Effector memory CD4-positive, alpha-beta T cell (primary cell): ENCODE measurements at places on chromosomes 16 and 17.

DNA sequence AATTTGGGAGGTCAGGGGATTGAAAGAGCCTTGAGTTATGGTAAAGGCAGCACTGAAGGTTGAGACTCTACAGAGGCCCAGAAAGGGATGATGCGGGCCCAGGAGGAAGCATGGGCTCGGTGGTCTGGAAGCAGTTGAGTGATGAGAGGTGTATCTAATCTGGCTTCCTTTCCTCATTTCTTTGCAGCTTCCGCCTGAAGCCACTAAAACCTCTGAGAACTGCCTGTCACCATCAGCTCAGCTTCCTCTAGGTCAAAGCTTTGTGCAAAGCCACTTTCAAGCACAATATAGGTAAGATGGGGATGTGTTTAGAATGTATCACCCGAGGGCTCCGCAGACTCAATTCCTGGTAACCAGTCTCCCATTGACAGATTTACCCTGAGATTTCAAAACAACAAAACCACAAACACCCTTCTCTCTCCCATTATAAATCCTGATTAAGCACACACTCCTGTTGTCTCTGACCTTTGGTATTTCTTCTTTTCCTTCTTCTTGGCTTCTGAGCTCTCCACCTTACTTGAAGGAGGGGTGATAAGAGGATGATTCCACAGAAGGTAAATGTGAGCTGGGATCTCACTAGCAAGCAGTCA, 21.2 kb downstream of the USP43 start:
- no peak for DNase-seq

DNA sequence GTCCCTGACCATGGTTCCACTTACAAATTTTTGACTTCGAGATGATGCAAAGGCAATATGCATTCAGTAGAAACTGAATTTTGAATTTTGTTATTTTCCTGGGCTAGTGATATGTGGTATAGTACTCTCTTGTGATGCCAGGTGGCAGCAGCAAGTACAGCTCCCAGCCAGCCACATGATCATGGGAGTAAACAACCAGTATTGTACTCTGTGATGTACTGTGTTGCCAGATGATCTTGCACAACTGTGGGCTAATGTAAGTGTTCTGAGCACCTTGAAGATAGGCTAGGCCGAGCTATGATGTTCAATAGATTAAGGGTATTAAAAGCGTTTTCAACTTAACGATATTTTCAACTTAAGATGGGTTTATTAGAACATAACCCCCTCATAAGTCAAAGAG, 250.8 kb downstream of the STX8 start:
- DNase-seq: no peak

DNA sequence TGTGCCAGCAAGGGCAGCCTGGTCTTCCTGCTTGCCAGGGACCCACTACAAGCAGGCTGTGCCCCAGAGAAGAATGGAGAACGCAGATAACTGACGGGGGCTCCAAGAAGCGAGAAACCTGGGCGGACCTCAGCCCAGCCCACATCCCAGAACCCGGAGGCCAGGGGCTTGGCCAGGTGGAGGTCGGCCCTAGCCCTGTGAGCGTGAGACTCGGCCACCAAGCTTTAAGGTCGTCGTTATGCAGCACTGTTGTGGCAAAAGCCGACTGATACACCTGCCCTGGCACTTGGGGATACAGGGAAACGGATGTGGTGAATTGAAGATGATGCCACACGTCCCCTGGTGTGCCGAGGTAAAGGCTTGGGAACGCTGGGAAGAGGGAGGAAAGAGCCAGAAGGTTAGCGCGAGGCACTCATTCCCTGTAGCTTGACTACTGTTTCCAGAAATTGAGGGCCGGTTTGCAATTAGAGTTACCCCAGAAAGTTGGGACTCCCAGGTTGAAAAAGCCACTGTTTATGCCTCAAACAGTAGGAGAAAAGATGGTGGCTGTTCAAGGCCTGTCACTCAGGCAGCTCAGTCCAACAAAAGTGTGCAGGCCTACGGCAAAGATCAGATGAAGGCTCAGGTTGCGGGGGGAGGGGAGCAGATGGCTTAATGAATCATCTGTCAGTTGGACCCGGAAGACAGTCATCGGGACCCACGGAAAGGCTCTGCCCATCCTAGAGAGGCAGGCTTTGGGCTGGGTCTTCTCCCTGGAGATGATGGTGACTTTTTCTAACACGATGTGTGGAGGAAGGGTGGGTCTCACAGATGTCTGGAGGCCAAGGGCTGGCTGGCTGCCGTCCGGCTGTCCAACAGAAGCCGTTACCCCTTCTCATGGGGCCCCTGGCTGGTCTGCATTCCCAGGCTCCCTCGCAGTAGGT, 45.6 kb upstream of the BAHCC1 start:
- no peak for DNase-seq

DNA sequence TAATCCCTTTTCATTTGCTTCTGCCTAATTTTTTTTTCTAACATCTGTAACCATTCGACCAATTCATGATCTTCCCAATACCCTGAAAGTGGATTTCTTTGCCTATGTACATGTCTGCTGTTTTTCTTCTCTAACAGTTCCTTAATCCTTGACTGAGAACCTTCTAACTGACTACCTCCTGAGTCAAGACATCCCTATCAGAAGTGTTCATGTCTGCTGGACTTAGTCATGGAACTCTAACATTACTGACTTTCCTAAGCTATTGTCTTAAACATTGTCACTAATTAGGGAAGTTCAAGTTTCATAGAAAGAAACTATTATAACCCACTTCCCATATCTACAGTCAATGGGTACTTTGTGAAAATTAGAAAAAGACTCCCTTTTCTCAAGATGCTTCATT, 52.4 kb upstream of the IRX5 start:
- DNase-seq: no peak

DNA sequence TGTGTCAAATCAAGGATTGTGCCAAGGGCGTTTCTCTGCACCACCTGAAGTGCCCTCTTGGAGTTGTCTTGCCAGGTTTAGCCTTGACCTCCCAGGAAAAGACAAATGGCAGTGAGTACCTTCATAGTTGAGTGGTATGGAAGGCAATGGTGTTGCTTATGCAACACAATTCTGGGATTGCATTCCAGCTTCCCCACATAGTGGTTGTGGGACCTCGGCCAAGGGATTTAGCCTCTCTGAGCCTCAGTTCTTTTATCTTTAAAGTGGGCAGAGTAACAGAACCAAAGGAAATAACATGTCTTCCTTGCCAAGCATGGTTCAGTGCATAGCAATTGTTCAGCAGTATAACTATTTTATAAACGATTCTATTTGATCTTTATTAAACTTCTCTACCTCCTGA, 49.4 kb downstream of the CCDC42 start:
- no peak for DNase-seq

- DNase-seq: no peak
Observed at GRCh38 chr17:42124256-42124655, 1.7 kb downstream of the HSPB9 start.

- DNase-seq: no peak
Observed at GRCh38 chr16:31118223-31119155, 1.0 kb downstream of the KAT8 start.

DNA sequence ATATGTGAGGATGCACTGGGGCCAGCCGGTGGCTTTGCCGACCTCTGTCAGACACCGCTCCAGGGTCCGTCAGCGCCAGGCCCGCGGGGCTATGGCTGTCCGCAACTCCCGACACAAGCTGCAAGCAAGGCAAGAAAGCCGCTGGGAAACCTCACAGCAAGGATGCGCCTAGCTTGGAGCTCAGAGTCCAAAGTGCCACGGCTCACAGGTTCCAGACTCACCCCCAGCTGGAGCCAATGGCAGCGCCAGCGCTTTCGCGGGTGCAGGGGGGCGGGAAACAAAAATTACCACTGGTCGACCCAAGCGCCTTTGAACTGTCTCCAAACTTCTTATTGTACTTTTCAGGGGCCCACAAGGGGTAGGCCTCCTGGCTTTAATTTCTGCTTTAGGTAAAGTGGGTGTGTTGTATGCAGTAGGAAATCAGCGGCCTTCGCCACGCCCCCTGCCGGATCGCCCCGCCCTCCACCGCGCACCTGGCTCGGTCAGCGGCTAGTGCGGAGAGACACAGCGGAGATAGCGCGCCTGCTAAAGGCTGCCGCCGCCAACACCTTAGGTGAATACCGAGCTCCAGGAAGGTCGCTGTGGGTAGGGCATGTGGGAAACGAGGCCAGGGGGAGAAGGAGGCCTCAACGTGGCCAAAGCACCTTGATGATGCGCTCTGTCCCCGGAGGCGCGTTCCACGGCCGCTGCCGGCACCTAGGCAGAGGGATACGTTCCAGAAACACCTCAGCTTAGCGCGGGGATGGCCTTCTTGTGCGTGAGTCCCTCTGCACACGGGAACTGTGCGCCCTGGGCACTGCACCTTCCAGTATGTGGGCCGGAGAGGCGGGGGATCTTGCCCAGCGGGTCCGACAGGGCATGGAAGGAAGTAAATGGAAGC, 61.0 kb upstream of the RBL2 start:
- DNase-seq: peak; percentile 63

- DNase-seq: no peak
Observed at GRCh38 chr17:73420897-73421296, 109.1 kb upstream of the CDC42EP4 start.

DNA sequence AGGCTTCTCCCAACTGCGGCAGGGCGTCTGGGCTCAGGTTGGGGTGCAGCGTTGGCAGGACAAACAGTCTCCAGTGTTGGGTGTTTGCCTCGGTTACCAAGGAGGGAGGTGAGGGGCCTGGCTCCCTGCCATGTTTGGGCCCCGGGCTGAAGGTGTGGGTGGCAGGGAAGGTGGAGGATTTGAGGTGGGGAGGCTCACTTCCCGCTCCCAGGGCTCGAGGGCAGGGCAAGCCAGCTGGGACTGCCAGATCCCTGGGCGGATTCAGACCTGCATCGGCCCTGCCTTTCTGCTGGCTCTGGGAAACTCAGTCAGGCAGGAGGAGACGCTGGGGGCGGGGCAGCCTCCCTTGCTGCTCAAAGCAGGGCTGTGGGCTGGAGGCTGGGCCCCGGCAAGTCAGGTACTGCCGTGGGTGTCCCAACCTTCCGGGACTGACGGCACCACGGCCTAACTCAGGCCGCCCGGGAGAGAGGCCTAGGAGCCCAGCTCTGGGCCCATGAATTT, 31.3 kb upstream of the KRT17 start:
- DNase-seq: no peak

- DNase-seq: no peak
Observed at GRCh38 chr17:81199482-81199830, 23.3 kb downstream of the CEP131 start.

DNA sequence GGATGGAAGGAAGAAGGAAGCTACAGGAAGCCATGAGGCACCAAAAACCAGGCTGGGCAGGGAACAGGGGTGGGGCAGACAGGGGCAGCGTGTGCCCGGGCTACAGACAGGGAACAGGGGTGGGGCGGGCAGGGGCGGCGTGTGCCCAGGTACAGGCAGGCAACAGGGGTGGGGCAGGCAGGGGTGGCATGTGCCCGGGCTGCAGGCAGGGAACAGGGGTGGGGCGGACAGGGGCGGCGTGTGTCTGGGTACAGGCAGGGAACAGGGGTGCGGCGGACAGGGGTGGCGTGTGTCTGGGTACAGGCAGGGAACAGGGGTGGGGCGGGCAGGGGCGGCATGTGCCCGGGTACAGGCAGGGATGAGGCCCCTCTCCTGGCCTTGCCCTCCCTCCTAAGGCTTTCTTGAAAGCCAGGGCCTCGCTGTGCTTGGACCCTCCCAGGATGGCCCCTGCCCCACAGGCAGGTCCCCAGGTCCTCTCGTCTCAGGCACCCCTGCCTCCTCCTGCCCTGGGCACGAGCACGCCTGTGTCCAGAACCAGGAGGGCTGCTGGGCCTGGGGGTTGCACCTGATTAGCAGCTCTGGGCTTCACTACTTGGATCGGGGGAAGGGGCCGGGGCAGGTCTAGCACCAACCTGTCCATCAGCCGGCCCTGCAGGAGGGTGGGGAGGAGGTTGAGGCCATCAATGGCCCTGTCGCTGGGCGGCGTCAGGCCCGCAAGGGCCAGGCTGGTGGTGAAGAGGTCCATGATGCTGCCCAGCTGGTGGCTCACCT, 14.5 kb upstream of the APRT start:
- no peak for DNase-seq

GRCh38 chr17:60167065-60167741, 17.4 kb downstream of the CA4 start:
- DNase-seq: no peak

GRCh38 chr16:75491876-75492275, 3.4 kb downstream of the CHST6 start:
- no peak for DNase-seq

GRCh38 chr16:76955629-76956028, 235.4 kb upstream of the MON1B start:
- no peak for DNase-seq

DNA sequence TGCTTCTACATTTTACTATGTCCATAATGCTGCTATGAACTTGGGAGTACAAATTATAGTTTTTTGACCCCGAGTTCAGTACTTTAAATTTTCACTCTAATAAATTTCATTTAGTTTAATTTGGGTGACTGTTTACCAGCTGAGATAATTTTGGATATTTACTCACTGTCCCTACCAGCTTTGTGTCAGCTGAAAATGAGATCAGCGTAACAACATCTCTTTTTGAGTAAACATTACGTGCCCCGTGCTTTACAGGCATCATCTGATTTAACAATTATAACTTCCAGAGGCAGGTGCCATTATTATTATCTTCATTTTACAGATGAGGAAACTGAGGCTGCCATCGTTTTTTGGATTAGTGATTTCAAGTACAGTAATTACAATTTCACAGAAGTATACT, 15.0 kb downstream of the GFOD2 start:
- no peak for DNase-seq

DNA sequence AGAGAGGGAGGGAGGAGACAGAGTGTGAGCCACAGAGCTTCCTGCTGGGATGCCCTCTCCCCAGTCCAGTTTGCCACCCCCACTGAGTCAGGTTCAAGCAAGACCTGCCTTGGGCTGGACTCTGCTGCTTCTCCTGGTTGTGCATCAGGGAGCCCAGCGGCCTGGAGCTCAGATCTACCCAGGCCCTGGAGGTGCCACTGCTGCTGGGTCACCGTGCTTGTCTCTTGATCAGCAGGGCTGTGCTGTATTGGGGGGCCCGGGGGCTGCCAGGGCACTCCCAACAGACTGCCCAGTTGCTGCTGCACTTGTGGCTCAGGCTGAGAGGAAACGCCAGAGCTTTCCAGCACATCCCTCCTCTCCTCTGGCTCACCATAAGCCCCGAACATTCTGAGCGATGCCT, 8.9 kb downstream of the TLE7 start:
- no peak for DNase-seq

- DNase-seq: no peak
Observed at GRCh38 chr17:691423-691822, 23.2 kb downstream of the VPS53 start.

GRCh38 chr17:50763716-50764475, 3.4 kb downstream of the ANKRD40CL start:
- DNase-seq: no peak
